Stimulated activated CD8-positive, alpha-beta memory T cell treated with anti-CD3 and anti-CD28 coated beads, Interleukin-4, amount 100 ng/mL, for 1 hour (primary cell): ENCODE measurements at places on chromosomes 11 and 22.

DNA sequence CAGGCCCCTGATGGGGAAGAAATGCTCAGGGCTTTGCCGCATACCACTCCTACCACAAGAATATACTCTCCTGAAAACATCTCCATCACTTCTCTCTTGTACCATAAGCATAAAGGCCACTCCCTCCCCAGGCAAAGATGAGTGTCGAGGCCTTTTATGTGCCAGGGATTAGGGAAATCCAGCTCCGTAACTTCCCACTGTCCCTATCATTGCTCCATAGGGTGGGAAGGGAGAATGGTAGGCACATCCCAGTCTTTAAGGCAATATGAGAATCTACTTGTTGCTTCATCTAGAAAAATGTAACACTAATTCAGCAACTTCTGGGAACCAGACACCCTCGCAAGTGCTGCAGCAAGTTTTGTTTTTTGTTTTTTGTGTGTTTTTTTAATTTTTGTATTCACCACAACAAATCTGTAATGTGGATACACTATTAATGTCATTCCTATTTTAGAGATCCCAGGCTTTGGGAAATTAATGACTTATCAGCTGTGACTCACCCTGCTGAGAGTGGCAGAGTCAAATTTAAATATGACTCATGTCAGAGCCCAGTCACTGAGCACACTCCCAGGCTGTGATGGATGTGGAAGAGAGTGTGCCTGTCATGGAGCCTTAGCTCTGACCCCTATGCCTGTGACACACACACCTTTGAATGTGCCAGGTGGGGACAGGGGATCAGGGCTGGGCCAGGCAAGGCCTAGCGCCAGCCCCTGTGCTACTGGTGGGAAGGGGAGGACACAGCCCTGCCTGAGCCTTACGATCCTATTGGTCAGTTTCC is 23.4 kb downstream of the PANX1 start:
- DNase-seq, result no peak

GRCh38 chr11:2990617-2991451 is 1.3 kb downstream of the NAP1L4 start:
- DNase-seq, result no peak

DNA sequence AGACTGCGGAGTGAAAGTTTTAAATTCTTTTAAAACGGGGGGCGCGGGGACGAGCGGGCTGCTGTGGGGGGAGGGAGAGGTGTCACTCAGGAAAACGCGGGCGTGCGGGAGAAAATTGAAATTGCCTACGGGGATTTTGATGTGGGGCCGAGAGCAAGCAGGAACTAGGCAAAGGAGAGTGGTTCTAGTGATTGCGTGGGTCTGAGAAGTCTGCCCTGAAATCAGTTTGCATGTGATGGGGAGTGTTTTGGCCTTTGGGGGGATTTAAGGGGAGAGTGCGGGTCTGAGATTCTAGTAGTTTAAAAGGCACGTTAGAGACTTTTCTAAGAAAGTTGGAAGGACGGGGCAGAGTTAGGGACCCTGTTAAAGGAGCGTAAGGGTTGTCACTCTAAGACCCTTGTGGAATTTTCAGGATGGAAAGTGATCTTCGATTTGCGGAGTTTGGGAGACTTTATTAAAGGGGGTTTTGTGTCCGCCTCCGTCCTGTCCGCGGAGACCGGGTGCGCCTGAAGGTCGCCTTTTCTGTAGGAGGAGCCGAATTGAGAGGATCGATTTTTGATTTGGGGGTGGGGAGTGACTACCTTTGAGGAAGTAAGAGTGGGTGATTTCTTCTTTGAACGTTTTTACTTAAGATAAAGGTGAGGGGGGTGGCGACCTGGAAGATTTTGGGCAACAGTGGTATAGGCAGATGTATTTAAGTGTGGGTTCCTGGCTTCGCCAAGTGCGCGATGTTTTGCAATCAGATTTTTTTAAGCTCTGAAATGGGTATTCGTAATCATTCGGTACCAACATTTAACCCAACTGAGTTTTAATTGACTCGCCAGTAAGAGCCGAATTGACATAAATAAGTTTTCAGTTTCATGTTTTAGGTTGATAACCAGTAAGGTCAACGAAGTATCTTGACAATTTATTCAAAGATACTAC is 1.1 kb downstream of the EED start:
- no peak for DNase-seq

- DNase-seq, result no peak
These were observed 26.1 kb upstream of the CARD16 start for GRCh38 chr11:105071089-105071732.

GRCh38 chr11:33001751-33002542 is 13.7 kb upstream of the DEPDC7 start:
- DNase-seq, result no peak

GRCh38 chr22:45709060-45709739 is 37.6 kb downstream of the ATXN10 start:
- DNase-seq, result no peak
